ENCODE measurements at places on chromosomes 6 and 20.

DNA sequence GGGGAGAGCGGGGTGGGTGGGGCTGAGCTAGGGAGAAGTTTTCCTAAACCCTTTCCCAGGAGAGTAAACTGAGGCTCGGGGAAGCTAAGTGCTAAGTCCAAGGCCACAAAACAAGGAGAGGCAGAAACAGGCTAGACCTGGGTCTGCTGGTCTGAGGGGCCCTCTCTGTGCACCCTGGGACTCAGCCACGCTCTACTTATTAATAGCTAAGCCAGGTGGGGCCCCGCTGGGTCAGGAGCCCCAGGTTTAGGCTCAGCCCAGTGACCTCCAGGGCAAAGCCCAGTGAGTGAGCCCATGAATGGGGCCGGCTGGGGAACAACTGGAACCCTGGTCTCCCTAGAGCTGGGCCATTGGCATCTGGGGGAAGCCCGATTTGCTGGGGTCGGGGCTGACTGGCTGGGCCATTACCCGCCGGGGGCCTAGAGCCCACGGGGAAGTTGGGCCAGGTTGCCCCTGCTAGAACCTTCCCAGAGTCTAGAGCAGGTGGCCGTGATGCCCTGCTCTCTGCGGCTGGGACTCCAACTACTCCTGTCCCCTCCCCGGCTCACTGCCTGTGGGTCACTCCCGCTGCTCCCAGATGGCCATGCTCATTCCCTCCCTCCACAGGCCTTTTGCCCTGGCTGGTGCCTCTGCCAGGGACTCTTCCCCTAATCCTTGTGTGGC is 24.1 kb upstream of the NOL4L start:
- DNase-seq = no peak

DNA sequence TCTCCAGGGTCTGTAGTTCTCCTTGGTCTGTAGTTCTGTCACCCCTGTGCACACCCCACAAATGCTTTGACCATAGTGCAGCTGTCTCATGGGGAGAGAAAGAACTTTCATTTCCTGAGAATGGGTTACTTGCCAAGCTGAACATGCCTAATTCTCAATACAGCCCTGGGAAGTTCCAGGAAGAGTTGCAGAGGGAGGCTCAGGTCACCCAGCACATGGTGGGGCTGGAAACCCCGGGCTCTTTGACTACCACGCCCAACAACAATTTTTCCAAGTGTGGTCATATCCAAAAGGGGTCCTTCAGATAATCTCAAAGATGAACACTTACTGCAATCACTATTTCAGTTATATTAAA is 2.2 kb upstream of the PTPRA start:
- DNase-seq = no peak

GRCh38 chr6:27889275-27889627 is 22.9 kb downstream of the OR2B2 start:
- DNase-seq = no peak

GRCh38 chr20:21228511-21228910 is 74.6 kb upstream of the XRN2 start:
- DNase-seq = no peak

DNA sequence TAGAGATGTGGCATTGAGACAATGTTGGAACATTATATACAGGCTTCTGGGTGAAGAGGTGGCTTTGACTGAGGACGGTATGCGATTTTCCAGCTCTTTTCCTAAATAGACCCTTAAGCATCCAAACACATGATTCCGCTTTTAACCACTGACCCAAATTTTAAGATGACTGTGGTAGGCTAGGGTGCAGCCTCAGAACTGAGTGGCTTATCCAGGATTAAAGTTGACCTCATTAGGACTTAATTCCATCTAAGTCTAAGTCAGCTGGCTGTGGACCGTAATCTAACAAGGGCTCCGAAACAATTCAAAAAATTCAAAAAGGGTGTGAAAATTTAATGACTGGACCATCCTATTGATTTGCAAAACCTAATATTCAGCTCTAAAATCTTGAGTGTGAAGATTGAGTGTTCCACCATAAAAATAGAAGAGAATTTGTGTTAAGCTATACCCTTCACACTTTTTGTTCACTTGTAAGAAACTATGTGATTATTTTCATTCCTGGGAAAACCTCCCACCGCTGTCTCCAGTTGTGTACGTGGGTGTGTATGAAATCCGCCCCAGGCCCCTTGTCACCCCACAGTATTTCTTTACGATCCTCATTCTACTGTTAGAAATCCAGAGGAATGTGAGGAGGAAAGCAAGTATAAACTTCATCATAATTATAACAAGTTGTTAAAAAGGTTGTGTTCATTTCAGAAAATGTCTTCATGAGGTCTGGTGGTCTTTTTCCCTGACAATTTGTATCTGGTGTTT is 2.7 kb downstream of the PCMTD2 start:
- DNase-seq = no peak

GRCh38 chr20:21162631-21163030 is 36.7 kb downstream of the KIZ start:
- DNase-seq = no peak

DNA sequence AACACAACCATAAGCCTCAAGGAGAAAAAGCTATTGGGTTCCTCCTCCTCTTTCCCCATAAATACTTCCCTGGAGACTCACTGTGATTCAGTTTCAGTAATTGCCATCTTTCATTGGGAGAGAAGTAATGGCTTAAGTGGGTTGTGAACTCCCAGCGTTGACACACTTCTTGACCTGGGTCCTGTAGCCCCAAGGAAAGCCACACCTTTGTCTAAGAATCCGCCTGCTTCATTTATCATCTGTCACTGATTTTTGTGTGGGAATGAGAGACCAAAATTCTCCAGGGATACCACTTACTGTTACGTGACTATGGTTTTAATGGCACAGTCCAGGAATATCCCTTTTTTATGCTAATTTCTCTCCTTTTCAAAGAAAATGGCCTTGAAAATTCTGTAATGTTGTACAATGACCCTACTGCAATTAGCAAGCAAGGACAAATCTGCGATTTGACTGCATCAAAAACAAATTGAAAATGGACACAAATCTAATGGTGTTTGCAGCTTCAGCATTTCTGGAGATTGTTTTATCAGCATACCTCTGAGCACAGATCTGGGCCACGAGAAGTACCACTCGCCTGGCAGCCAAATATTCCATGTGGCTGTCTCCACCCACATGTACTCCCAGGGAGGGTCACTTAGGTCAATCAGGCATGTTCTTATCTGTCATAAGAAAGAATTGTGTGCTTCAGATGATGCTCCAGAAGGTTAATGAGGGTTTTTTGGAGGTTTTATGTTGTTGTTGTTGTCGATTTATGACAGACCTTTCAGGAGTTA is 29.8 kb downstream of the DCBLD1 start:
- DNase-seq = no peak

DNA sequence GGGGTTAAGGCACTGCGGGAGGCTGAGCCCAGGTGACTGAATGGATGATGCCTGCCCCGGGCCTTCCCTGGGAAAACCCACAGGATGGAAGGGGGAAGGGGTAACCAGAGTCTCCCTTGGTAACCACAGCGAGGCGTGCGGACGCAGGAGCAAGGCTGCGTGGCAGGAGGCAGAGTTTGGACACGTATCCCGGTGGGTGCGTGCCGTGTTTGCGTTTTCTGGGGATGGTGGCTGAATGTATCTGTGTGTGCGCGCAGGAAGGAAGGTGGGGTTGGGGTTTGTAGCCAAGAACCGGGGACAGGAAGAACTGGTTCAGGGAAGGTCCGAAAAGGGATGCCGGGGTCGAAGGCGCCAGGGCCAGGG is 1.8 kb downstream of the MDGA1 start:
- no peak for DNase-seq
